ENCODE measurements at places on chromosomes 12 and 14. TPM values are rescaled to one million over a fixed set of nuclear protein-coding genes. Genes with fewer than 3 reads are reported as not detected.

TXNRD1 gene
- polyA plus RNA-seq: 556 TPM

FOXG1 gene
- 0.01 TPM for polyA plus RNA-seq

ATP5F1B gene
- polyA plus RNA-seq: 965 TPM

SPX gene
- polyA plus RNA-seq: 0.75 TPM

GRCh38 chr12:41606468-41607445 is 418.6 kb downstream of the PDZRN4 start:
- no peak for DNase-seq

GRCh38 chr12:25894759-25895158 is 63.7 kb upstream of the RASSF8 start:
- DNase-seq: no peak

DNA sequence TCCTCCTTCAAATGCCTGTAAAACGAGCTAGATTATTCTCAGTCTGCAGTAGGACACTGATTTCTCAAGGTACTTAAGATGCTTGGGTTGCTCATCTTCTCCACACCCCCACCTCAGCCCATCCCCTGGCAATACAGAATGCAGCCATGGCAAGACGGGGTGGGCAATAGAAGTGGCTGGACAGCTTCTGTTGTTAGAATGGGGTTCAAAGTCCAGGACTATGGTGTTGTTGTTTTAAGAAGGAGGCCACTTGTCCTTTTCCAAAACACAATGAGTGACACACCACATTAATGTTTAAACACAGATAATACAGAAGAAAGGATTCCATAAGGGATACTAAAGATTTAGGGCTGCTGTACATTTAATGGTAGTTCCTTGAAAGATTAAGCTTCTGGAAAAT is 188.9 kb upstream of the BCL2L14 start:
- DNase-seq: no peak

DNA sequence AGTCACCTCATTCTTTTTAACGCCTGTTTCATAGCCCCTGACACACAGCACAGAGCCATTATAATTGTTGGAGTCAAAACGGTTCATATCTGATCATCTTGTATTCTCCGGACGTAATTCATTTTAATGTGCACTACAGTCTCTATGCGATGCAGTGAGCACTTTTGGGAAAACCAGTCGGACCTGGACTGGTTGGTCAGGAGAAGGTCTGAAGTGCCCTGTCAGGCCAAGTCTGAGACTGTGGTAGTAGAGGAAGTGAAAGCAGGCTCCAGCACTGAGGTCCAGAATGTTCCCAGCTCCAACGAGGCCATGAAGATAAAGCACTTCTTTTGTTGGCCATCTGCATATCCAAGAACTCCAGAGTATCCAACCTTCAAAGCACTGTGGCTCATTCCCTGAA is 117.1 kb upstream of the NCOR2 start:
- DNase-seq: no peak

- DNase-seq: no peak
Measured at GRCh38 chr12:104692557-104693218, 235.9 kb downstream of the CHST11 start.

- peak; percentile 81 for DNase-seq
Measured at GRCh38 chr12:20350495-20350894, 17.8 kb upstream of the PDE3A start.

DNA sequence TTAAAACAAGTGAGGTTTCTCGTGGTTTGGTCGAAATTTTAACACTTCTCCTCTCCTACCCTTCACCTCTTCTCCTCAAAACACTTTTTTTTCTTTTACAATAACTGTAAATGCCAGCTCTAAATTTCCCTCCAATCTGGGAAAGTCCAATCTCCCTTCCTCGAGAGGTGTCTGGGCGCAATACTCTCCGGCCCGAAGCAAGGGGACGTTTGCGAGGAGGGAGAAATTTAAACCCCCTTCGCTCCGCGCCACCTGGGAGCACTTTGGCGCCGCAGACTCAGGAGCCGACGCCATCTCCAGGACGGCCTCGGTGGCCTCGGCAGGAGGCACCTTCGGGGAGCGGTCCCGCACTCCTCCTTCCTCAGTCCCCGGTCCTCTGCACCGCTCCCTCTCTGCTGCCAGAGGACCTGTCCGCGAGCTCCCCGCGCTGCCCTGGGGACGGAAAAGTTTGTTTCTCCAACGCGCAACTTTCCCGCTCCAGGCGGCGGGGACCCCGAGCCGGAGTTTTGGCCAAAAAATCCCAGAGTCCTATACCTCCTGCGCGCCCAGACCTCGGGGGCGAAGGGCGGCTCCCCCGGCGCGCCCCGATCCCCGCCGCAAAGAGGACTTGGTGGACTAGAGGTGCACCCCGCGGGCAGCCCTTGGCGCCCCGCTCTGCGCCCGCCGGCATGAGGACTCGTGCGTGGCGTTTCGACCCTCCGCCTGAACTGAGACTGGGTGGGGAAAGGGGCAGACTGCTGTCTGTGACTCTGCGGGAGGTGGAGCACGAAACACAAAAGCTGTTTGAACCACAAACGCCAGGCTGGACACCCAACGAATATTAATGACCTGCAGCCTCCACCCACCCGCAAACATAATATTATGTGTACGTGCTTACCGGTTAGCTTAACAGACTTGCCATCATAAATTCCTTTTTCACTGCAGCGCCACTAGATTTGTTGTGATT is 95.2 kb upstream of the HMGA2 start:
- peak; percentile 39 for DNase-seq

- DNase-seq: no peak
Measured at GRCh38 chr14:97033556-97034081, 236.4 kb downstream of the VRK1 start.

GRCh38 chr14:22007363-22007762 is 333.7 kb upstream of the OR4E1 start:
- DNase-seq: no peak

GRCh38 chr14:78107166-78107565 is 63.0 kb upstream of the NRXN3 start:
- no peak for DNase-seq

DNA sequence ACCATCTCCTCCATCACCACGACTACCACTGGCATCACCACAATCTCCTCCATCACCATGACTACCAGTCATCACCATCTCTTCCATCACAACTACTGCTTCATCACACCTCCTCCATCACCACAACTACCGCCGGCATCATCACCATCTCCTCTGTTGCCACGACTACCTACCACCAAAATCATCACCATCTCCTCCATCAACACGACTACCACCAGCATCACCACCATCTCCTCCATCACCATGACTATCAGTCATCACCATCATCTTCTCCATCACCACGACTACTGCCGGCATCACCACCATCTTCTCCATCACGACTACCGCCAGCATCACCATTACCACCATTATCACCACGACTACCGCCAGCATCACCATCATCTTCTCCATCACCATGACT is 89.5 kb downstream of the RIMBP2 start:
- no peak for DNase-seq

- DNase-seq: no peak
Measured at GRCh38 chr12:3253682-3254275, 176.6 kb downstream of the TSPAN9 start.

DNA sequence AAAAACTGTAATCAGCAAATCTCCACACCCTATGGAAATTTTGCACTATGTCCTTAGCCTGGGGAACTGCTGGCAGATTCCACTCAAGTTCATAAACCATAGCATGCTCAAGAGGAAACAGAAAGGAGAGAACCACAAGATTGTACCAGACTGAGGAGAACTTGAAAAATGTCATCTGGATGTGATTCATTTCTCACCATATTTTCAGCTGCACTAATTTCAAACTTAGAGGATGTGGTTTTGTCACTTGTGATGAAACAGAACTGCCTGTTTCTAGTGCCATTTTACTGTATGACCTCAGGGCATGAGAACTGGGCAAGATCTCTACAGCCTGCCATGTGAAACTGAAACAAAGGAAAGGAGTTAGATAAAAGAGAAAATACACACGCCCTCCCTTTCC is 1493.1 kb upstream of the FLRT2 start:
- DNase-seq: peak; percentile 62

- DNase-seq: no peak
Measured at GRCh38 chr14:34277191-34277590, 184.8 kb downstream of the SPTSSA start.

GRCh38 chr12:93229494-93230325 is 148.0 kb upstream of the NUDT4 start:
- DNase-seq: peak; percentile 92

DNA sequence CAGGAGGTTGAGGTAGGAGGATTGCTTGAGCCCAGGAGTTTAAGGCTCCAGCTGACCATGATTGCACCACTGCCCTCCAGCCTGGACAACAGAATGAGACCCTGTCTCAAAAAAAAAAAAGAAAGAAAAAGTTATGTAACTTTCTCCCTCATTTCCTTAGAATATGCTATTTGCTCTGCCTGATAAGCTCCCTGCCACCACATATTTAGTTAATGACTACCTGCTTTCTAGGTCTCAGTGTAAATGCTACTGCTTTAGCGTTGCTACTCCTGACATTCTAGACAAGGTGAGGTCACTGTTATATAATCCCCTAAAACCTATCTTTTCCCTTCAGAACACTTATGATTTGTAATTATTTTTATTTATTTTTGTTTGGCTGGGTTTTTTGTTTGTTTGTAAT is 86.3 kb upstream of the AMN1 start:
- peak; percentile 26 for DNase-seq

DNA sequence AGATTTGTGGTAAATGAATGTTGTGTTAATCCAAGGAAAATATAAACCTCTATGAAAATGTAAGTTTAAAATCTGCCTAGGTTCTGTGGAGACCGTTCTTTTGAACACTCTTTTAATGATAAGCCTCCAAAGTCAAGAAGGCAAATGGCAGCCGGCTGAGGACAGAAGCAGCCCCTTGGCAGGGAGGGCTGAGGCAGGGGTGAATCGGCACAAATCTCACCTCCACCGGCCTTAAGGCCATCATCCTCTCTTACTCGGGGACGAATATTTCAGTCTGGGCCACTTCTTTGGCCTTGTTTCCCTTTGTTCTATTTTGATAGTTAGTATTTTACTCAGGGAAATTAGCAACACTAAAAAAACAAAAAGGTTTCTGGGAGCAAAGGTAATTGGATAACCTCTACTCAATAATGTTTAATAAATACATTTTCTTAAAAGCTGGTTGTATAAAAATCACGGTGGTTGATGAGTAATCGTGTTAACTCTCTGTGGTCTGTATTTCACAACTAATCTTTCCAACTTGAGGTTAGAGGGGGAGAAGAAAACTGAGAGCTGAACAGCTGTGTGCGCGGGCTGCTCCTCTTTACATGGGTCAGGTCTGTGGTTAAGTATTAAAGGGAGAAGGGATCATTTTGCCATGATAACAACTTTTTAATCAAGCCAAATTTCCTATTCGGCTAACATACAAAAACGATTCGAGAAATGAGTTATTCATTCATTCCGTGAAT is 18.6 kb downstream of the LGMN start:
- DNase-seq: peak; percentile 93

GRCh38 chr12:106049105-106049504 is 89.6 kb downstream of the NUAK1 start:
- no peak for DNase-seq
